Brain (organoid and tissue), 16 donors: ENCODE measurements at places on chromosomes 13 and 19.

DNA sequence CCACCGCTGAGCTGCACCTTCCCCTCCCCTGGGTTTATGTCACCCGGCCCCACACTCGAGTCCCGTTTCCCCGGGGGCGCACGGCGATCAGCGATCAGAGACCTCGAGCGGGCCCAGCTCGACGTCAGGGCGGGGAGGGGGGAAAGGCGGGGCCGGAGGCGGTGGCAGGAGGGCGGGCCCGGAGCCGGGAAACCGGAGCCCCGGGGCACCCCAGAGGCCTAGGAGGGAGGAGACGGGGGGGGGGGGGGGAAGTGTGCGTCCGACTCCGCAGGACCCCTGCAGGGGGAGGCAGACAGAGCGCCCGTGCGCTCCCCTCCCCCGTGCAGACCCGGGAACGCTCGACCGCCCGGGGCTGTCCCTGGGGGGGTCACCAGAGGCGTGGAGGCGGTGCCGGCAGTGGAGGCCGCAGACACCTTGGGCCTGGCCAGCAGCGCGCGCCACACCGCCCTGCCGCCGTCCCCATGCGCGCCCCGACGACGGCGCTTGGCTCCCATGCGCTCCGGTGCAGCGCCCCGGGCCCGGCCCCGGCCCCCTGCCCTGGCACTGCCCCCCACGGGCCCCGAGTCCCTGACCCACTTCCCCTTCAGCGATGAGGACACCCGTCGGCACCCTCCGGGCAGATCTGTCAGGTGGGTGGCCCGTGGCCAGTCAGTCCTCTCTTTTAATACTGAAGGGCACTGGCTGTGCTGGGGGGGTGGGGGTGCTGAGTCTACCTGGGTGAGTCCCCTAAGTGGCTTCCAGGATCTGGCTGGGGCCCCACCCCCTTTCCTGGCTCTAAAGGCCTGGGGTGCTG, 11.8 kb downstream of the PDE4A start:
- DNase-seq: no peak

GRCh38 chr19:48558018-48558684, 6.2 kb downstream of the SULT2B1 start:
- DNase-seq: no peak

DNA sequence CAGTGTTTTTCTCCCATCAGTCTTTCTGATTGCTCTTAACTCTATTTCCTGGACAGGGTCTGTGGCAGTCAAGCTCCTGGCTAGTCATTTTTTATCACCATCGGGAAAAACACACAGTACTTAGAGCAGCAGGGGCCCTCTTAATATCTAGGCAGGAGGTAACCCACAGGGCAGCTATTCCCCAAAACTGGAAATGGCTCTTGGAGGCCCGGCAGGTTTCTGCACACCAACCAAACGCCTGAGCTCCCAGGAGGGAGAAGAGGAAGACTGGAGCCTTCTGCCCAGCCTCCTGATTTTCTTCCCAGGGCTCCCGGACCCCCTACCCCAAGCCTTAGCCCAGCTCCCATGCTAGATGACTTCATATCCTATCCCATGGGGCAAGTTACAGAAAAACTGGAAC, 49.3 kb upstream of the VSTM2B start:
- no peak for DNase-seq

- DNase-seq: no peak
Measured at GRCh38 chr13:82062772-82063171, 1721.8 kb upstream of the SPRY2 start.

DNA sequence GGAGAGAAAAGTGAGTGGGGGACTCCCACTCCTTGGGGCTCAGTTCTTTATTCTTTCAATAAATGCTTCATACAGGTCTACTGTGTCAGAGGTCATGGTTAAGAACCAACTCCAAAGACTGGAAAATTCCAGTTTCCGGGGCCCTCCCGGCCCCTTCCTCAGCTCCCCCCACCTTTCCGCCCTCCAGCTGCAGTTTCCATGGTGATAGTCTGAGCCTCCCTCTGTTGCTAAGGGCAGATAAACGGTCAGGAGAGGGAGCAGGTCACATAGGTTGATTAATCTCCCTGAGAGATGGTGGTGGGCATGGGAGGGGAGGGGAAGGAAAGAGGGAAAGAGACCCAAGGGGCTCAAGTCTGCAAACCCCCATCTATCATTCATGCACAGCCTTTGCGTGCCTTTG, 131.5 kb upstream of the USP29 start:
- DNase-seq: peak; percentile 75

DNA sequence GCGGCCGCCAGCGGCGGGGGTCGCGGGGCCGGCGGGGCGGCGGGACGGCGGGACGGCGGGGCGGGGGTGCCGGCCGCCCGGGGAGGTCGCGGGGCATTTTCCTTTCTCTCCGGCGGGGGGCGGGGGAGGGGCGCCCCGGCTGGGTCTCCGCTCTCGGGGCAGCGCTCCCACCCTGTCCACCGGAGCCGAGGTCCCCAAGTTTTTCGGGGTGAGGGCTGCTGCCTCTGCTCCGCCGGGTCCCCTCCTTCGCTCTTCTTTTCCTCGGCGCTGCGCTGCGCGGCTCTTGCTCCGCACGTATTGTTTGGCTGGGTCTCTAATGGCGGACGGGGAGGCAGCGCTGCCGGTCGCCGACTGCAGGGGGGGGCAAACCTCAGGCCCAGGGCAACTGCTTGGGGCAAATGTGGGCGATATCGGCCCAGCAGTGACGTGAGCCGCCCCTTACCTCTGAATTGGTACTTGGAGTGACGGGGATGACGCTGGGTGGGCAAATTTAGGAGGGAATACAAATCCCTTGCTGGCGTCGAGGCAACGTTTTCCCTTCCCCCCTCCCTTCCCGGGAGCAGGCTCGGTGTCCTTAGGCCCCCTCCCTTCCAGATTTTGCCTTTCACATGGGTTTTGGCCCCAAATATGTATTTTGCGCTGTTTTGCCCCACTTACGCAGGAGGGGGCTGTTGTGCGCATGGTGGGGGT, 759 bp downstream of the ZMYM2 start:
- DNase-seq: peak; percentile 59

DNA sequence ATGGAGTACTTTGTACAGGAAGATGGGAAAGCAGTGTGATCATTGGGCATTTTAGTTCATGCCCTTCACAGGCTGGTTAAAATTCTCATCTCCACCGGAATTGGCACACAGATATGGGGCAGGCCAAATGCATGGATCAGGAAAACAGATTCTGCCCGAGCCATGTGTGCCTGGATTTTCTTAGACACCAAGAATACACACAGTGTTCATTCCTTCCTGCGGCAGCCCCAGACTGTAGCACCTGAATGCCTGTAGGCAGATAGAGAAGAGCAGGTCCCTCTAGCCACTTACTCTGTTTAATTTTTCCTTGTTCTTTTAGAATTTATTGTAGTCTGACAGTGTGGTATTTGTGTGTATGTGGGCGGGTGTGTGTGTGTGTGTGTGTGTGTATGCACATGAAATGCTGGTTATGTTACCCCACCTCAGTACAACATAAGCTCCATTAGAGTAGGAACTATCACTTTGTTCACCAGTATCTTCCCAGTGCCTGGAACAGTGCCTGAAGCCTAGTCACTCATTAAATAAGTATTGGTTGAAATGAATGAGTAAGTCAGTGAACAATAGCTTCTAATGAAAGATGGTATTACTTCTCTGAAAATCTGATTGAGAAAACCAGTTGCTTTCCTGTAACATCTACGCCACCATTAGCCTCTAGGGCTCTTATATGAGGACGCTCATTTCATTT, 41.7 kb downstream of the FRY start:
- DNase-seq: no peak

DNA sequence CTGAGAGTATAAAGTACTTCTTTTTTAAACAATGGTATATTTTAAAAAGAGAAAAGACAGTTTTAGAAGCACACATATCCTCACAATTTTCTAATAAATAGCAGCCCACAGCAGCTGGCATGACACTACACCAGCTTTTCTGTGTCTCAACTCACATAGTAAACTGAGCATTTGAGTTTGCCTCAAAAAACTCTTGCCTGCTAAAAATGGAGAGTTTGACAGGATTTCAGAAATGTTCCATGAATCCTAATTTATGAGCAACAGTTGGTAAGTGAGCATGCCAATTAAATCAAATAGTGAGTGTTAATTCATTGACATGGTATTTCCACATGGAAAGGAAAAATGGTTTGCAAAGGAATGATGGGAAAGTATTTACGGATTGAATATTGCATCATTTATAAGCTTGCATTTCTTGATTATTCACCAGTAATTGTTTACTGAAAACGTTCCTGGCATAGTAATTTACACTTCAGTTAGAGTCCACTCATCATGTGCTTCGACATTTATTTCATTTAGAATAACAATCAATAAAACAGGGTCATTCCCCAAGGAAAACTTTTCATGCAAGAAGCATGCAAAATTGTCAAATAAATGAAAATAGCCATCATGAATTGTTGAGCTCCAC, 323.0 kb downstream of the EFNB2 start:
- no peak for DNase-seq

DNA sequence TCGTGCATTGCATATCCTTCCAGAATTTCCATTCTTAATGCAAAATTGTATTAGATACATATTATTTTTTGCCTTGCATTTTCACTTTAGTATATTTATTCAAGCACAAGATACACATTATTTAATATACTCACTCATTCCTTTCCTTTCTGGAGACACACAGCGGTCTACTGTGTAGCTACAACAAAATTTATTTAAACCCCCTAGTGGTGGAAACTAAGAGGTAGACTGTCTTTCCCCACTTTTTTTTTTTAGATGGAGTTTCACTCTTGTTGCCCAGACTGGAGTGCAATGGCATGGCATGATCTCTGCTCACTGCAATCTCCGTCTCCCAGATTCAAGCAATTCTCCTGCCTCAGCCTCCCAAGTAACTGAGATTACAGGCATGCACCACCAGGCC, 2040.3 kb upstream of the PCDH20 start:
- DNase-seq: no peak

- no peak for DNase-seq
Measured at GRCh38 chr13:95505986-95506385, 46.5 kb upstream of the CLDN10 start.

DNA sequence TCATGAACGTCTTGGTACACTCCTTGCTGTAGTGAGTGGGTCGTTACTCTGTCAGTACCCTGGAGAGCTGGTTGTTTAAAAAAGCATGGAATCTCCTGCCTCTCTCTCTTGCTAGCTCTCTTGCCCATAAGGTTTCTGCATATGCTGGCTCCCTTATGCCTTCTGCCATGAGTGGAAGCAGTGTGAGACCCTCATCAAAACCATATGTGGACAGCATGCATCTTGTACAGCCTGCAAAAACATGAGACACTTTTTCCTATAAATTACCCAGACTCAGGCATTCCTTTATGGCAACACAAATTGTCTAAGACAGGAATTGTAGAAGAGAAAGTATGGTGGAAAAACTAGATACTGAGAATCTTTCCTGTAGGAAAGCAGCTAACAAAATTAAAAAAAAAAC, 516.3 kb downstream of the SLITRK6 start:
- no peak for DNase-seq

GRCh38 chr19:45448887-45449299, 18.9 kb upstream of the FOSB start:
- no peak for DNase-seq

GRCh38 chr13:63492604-63493003, 2077.0 kb upstream of the PCDH20 start:
- no peak for DNase-seq

GRCh38 chr19:35432911-35433310, 15.1 kb upstream of the FFAR2 start:
- DNase-seq: no peak

DNA sequence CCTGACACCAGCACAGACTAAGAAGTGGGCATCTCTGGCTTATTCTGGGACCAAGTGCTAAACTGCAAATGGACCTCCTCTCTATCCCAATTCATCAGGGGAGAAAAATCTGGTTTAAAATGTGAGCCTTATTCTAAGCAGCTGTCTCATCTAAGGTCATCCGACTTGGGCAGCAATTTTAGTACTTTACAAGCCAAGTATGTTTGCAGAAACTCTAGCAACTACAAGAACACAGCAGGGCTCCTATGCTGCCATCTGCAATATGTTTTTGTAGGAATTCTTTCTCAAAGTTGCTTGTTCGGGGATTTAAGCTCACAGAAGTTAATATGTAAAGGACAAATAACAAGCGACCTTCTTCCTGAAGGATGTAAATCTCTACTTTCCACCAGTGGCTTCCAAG, 113.1 kb downstream of the FOXO1 start:
- DNase-seq: no peak

DNA sequence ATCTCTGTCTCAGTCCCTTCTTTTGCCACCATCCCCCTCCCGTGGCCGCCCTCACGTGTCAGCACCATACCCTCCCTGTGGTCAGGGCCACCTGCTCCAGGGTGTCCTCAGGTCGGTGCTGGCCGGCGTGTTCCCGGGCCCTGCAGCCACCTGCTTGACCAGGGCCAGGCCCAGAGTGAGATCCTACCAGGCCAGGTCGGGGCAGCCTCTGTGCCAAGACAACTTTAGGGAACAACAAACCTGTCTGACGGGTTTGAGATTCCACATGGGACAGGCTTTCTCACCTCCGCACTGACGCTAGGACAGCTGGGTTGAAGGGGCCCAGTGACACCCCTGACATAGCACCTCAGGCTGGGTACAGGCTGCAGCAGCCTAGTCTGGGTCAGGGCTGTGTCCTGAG, 7.5 kb upstream of the SBNO2 start:
- DNase-seq: no peak

DNA sequence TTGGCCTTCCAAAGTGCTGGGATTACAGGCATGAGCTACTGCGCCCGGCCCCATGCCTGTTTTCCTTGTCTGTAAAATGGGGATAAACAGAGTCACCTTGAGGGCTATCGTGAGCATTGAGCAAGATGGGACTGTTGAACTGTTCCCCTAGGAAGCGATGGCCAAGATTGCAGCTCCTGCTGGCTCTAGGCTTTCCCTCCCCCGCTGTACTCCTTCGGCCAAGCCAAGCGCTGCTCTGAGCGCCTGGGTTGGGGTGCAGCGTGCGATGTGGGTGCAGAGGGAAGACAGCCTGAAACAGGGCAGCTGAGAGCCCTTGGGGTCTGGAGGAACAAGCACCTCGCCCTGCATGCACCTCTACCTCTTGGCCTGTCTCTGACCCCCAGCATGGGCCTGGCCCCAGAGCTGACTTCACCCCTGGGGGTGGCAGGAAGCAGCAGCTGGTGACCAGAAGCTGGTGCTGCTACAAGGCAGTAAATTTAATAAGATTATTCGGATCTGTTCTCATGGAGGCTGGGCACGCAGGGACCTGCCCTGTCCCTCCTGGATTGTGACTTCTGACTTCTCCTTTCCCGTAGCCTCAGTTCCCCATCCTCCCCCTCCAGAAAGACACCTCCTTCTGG, 5.3 kb downstream of the GNG8 start:
- DNase-seq: no peak

DNA sequence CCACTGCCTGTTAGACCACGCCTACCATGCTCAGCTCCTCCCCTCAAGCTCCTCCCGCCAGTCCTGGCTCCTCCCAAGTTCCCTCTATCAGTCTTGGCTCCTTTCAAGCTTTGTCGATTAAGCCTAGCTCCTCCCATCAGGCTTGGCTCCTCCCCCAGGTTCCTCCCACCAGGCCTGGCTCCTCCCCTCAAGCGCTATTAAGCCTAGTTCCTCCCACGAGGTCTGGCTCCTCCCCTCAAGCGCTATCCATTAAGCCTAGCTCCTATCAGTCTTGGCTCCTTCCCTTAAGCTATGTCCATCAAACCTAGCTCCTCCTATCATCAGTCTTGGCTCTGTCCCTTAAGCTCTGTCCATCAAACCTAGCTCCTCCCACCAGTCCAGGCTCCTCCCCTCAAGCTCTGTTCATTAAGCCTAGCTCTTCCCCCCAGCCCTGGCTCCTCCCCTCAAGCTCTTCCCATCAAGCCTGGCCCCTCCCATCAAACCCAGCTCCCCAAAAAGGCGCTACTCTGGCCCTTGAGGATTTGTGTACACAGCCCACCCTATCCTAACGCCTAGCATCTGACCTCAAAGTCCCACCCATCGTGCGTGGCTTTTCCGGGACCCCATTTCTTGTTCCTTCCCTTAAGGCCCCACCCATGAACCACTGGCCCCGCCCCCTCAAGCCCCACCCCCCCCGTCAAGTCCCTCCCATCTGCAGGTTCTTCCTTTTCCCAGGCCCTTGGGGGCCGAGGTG, 10.0 kb downstream of the CAMSAP3 start:
- peak; percentile 21 for DNase-seq
